Activated T-cell treated with anti-CD3 and anti-CD28 coated beads, Interleukin-2, amount 50 U/mL, for 72 hours (primary cell): ENCODE measurements at places on chromosomes 7 and 10. TPM values are rescaled to one million over a fixed set of nuclear protein-coding genes. Genes with fewer than 3 reads are reported as not detected.

- DNase-seq: no peak
Measured at GRCh38 chr10:31739146-31739545, 189.5 kb downstream of the ARHGAP12 start.

DNA sequence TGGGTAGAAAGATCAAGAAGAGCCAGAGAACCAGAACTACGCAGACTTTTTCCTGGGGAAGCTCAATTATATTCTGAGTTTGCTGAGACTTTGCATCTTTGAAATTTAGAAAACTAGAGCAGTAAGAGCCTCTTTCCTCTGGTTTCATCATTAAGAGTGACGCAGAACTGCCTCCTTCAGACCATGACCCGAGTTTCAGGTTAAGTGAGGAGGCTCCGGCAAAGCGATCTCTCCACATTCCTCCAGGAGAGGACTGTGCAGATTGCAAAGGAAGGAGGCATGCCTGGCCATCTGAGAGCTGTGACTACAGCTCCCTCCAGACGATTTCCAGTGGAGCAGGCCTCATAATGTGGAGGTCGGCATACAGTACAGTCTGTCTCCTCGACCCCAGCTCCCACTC lies 115.8 kb upstream of the LANCL2 start:
- DNase-seq: no peak

- no peak for DNase-seq
Measured at GRCh38 chr7:79317728-79318127, 135.7 kb downstream of the MAGI2 start.

- DNase-seq: no peak
Measured at GRCh38 chr7:99666013-99666395, 13.8 kb downstream of the CYP3A5 start.

DNA sequence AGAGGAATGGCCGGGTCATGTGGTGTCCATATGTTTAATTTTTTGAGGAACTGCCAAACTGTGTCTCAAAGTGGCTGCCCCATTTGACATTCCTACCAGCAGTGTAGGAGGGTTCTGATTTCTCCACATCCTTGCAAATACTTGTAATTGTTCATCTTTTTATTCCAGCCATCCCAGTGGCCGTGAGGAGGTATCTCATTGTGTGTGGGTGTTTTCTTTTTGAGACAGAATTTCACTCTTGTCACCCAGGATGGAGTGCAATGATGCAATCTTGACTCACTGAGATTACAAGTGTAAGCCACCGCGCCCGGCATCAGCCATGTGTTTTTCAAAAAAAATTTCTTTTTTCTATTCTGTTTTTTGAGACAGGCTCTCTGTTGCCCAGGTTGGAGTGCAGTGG lies 38.7 kb upstream of the DLG5 start:
- peak; percentile 19 for DNase-seq

GRCh38 chr7:14233868-14234369 lies 244.5 kb upstream of the ETV1 start:
- no peak for DNase-seq

DNA sequence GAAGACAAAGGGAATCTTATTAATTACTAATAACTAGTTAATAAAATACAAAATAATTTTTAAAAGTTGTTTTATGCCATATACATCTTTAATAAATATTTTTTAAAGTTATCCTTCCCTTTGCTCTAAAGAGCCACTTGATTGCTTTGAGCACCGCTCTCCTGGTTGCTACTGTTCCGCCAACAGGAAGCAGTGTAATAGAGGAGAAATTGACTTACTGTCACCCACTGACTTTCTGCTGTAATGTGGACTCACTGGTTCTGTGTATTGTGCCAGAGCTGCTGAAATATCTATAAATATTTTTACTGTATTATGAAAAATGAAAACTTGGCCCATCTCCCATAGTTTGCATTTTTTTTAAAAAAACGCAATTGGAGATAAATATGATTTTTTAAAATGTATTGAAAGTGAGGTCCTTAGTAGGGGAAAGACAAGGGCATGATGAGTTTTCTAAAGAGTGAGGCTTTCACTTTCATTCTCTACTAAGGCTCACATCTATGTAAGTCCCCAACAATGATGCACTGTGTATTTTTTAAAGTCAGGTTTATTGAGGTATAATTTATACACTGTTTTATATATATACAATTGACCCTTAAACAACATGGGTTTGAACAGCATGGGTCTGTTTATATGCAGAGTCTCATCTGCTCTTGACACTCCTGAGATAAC lies 100.5 kb downstream of the NPY start:
- DNase-seq: no peak

GRCh38 chr7:34220506-34221185 lies 315.3 kb downstream of the BMPER start:
- no peak for DNase-seq

- DNase-seq: no peak
Measured at GRCh38 chr10:19782430-19783089, 33.7 kb upstream of the PLXDC2 start.

DNA sequence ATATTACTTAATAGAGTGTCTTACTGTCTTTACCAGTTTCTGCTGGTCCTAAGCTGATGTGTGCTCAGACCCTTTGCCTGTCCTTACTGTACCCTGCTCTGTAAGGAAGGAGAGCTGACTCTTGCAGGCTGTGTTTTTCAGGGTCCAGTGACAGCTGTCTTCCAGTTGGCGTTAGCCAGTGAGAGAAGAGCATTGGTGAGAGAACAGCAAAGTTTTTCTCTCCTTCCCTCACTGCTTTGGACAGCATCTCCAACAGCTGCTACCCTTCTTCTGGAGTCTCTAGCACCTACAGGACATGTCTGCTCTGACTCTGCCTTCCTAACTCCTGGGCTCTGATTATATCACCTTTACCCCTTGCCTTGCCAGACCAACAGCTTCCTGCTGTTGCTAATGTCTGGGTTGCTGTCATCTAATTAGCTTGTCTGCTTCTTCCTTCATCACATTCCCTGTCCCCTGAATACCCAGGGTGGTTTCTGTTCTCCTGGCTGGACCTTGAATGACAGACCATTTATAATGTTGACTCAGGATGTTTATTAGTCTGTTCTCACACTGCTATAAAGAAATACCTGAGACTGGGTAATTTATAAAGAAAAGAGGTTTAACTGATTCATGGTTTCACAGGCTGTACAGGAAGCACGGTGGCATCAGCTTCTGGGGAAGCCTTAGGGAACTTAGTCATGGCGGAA lies 23.5 kb upstream of the PANK1 start:
- DNase-seq: no peak

DNA sequence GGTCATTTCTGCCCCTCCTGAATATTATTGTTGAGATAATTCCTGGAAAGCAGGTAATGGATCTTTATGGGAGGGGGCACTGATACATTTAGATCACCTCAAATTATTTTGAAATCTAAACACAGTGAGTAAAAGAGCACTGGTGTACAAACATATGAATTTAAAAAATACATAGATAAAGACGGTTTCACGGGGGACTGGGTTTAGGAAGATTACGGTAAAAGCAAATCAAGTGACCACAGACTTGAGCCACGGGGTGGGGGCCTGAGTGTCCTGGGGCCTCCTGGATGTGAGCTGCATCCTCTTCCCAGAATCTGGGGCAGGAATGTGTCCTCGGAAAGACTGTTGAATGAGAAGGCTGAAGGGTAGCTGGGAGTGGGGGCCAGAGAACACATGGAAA lies 219.1 kb upstream of the KLF6 start:
- no peak for DNase-seq

DNA sequence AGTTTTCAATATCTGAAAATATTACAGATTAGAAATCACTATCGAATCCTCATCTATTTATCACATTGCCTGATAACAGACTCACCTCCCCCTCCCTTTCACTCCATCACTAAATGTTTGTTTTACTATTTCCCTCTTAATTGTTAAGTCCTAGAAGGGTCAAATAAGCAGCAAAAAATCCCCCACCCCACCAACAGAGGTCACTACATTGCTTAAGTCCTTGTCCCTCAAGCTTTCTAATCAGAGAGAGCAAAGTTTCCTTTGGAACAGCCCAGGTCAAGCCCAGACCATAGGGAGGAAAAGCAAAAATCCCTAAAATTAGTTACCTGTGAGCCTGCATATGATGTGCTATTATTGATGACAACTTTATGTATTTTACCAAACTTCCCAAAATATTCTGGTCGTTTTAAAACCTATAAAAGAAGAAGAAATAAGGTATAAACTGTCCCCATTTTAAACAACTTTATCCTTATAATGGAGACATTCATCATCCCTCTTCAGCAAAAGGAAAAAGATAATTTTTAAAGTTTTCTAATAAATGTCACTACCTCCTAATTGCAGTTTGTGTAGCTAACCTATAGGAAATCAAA lies 95.0 kb downstream of the CNOT4 start:
- peak; percentile 34 for DNase-seq

DNA sequence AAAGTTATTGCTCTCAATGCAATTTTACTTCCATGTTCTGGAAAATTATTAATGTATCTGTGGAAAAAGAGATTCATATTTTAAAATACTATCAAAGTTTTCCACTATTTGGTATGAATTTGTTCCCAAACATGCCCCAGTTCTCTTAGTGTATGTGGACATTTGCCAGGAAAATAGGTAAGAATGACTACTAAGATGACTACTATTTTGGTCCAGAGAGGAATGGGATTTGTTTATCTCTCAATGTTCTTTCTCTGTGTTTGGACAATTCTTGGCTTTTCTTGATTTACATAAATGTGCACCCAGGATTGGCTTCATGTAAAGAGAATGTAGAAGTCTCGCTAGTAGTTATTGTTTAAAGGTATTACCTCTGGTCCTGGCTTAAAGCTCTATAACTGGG lies 60.3 kb upstream of the POT1 start:
- DNase-seq: no peak

DNA sequence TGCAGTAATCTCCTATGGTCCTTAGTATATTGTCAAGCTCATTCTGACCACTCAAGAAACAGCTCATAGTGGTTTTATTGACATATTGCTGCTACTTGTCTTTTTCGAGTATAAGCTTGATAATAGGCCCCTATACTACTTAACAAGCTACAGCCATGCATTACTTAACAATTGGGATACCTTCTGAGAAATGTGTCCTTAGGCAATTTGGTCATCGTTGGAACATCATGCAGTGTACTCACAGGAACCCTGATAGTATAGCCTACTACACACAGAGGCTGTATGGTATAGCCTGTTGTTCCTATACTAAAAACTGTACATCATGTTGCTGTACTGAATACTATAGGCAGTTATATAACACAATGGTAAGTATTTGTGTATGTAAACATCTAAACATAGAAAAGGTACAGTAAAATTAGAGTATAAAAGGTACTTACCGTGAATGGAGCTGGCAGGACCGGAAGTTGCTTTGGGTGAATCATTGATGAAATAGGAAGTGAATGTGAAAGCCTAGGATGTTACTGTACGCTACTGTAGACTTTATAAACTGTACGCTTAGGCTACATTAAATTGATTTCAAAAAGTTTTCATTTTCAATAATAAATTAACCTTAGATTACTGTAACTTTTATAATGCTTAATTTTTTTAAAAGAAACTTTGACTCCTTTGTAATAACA lies 160.9 kb downstream of the LRRC4 start:
- no peak for DNase-seq

DNA sequence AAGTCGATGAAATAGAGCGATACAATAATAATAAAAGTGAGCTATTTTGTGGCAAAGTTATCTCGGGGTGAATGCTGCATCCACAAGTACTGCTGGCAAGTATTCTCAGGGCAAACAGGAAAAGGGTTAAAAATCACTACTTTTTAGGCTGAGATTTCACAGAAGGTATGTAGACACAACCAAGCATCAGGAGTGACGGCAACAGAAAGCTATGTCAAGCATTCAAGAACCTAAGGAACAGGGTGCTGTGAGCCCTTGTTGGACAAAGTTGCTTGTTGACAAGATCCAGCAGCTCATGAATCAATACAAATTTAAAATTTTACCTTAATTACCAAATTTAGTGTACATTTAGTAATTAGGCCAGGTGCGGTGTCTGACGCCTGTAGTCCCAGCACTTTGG lies 41.2 kb upstream of the C1QL3 start:
- no peak for DNase-seq

DNA sequence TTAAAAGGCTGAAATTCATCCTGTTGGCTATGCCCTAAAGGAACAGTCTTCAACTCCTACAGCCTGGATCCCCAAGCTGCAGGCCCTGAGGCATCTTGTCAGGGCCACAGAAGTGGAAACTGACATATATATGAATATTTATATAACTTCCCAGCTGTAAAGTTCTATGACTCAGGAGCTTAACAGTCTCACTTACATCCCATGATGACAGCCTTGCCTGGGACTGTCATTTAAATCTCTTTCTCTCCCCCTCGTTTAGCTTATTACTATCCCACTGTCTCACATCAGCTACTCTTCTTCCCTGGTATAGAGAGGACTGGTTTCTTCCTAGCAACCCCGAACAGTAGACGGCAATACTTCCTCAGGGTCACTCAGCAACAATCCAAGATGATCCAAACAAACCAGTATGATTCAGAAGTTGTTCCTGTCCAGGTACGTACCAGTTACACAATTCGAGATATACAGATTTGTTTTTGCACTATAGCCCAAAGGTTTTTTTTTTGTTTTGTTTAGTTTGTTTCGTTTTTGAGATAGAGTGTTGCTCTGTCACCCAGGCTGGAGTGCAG lies 22.7 kb downstream of the KIAA1549 start:
- no peak for DNase-seq

DNA sequence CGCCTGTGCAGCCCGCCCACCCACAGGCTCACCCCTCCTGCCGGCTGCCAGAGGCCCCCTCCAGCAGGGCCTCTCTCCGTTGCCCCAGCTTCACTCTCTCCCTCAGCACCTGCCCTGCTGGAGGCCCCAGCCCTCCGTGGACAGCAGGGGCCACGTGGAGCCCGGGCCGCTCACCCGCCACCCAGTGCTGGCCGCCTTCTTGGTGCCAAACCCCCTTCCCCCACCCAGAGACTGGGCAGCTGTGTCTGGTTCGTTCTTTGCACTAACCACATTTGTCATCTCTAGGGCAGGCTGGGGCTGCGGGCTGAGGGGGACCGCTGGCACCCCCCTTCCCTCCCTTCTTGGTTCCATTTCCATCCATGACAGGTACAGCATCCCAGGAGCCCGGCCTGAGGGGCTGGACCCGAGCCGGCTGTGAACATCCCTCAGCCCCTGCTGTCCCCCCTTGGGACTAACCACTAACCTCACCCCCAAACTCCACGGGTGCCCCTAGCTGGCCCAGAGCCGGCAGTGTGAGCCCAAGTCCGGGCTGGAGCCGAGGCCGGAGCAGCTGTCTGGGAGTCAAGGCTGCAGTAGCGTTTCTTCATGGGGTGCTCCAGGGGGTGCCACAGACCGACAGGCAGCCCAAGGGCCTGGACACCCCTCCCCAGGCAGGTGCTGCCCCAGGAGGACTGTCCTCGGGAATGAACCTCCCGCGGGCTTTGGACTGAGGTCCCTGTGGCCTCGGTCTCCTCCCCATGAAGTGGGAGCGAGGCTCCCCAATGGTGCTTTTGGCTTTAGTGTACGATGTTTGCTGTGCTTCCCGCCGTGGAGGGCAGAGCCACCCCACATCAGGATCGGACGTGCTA lies 25.5 kb upstream of the AMZ1 start:
- DNase-seq: no peak

Gene KNDC1
- 1.2 TPM for total RNA-seq

Gene NPFFR1
- total RNA-seq: 0.02 TPM

Gene CPEB3
- 1.7 TPM for total RNA-seq

Gene ANKRD1
- not detected for total RNA-seq

Gene HNRNPA2B1
- total RNA-seq: 483 TPM

Gene ERVW-1
- total RNA-seq: not detected

Gene WDR37
- total RNA-seq: 18.1 TPM

Gene NRG3
- total RNA-seq: not detected
